ENCODE measurements at places on chromosomes 16 and 17. TPM values are rescaled to one million over a fixed set of nuclear protein-coding genes. Genes with fewer than 3 reads are reported as not detected.

Gene DLX4
- total RNA-seq = 0.59 TPM

Gene TMEM235
- not detected for total RNA-seq

DNA sequence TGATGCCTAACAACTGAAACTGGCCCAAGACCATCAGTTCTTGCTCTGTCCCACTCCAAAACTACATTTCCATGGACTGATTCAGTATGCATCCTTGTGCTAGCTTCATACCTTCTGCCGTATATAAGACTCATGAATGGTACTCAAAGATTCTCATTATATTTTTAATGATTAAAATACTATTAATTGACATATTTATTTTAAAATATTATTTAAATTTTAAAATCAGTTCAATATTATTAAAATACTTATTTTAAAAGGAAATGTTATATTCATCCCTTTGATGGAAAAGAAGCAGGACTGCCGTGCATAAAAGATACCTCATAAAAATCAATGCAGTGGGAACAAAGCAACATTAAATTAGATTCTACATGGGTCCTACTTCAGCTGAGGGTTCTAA lies 153.4 kb downstream of the AXIN2 start:
- H3K27ac ChIP-seq = no peak overlapping the region
- H3K27me3 ChIP-seq = no peaks in the 10 kb centered on the region
- no peak for DNase-seq

DNA sequence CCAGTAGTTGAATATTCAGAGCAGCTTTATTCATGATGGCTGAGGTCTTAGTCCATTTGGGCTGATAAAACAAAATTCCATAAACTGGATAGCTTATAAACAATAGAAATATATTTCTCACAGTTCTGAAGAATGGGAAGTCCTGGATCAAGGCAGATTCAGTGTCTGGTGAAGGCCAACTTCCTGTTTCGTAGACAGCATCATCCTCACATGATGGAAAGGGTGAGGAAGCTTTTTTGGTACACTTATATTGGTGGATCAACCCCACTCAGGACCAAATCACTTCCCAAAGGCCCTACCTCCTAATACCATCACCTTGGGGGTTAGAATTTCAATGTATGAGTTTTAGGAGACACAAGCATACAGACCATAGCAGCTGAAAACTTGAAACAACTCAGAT lies 224.2 kb downstream of the CYB561 start:
- H3K4me1 ChIP-seq = no peaks in the 10 kb centered on the region
- H3K36me3 ChIP-seq = no peaks in the 10 kb centered on the region
- no peak overlapping the region for H3K4me3 ChIP-seq
- DNase-seq = no peak
- H3K27ac ChIP-seq = no peak overlapping the region
- no peaks in the 10 kb centered on the region for H3K27me3 ChIP-seq

GRCh38 chr16:82954224-82954929 lies 327.6 kb downstream of the CDH13 start:
- H3K4me1 ChIP-seq = no peaks in the 10 kb centered on the region
- DNase-seq = no peak
- H3K4me3 ChIP-seq = no peak overlapping the region
- H3K36me3 ChIP-seq = no peaks in the 10 kb centered on the region
